ENCODE measurements at places on chromosomes 2 and 18.

DNA sequence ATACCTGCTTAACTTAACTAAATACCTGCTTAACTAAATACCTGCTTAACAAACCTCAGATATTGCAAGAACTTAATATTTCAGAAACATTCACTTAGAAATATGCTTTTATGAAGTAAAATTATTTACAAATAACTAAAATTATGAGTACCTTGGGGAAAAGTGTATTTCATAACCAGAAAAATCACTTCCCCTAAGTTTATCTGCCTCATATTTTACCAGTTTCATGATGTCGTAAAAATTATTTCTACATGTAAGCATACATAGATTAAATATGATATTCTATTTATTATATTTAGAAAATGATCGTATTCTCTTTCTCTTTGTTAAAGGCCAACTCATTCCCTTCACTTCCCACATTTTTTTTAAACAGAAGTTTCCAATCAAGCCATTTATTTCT, 41.5 kb upstream of the DSC1 start:
- no peak for DNase-seq

GRCh38 chr2:61543062-61543461, 4.9 kb upstream of the XPO1 start:
- no peak for DNase-seq

DNA sequence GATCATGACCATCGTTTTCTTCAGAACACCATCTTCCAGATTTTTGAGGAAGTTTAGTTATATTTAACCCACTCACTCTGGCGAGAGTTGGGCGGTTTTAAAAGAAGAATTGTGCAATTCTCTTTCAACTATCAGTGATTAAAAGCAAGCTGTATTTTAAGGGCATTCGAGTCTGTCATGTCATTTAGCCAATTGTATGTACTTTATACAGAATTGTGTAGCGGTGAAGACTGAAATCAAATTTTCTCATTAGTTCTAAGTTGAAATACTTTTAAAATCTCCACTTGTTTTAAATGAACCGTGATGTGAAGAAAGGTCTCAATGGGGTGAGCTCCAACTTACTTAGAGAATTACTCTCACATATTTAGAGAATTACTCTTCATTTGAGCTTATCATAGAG, 214.6 kb upstream of the DTNA start:
- no peak for DNase-seq

DNA sequence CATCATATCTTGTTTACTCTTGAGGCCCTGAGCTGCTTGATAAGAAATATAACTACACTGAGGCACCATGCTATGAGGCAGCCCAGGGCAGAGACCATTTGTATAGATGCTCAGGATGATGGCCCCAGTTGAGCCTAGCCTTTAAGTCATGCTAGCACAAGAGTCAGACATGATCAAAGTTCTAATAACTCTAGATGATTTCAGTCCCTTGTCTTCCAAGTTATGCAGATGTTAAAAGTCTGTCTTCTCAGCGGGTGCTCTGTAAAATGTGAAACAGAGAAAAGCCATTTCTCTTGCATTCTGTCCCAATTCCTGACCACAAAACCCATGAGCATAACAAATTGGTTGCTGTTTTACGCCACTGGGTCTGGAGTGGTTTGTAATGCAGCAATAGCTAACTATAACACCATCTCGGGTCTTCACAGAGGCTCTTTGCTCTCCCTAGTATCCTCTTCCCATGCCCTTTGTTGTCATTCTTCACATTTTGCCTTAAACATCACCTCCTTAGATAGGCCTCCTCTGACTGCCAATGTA, 49.6 kb downstream of the NXPH2 start:
- no peak for DNase-seq

Data from CD4-positive, alpha-beta T cell treated with Interleukin-17A for 1 hour (primary cell).